Stimulated activated CD8-positive, alpha-beta memory T cell treated with anti-CD3 and anti-CD28 coated beads, Interleukin-7, amount 100 ng/mL, for 1 hour (primary cell): ENCODE measurements at places on chromosomes 4 and X.

DNA sequence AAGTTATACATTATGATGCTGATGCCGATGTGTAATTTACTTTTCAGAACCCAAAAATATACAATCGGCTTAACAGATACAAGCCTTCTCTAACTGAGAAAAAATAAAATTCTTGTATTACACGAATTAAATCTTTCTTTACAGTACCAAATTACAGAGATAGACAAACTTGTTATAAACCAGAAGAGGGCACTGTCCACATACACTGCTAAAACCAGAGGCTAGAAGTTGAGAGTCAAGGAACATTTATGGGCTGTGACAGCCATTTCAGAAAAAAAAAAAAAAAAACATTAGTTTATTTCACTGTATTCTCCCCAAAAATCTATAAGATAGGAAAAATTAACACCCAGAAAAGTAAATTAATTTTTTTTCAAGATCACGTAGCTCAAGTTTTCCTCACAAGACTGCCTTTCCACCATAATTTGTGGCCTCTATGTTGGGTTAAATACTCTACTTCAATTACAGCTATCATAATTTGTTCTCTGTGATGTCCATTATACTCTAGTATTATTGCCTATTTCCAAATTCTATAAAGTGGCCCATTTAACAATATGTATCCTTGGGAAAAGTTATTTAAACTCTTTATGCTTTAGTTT, 12.0 kb downstream of the EREG start:
- DNase-seq, result no peak

- no peak for DNase-seq
Measured at GRCh38 chrX:149987613-149988012, 49.3 kb upstream of the EOLA2 start.

DNA sequence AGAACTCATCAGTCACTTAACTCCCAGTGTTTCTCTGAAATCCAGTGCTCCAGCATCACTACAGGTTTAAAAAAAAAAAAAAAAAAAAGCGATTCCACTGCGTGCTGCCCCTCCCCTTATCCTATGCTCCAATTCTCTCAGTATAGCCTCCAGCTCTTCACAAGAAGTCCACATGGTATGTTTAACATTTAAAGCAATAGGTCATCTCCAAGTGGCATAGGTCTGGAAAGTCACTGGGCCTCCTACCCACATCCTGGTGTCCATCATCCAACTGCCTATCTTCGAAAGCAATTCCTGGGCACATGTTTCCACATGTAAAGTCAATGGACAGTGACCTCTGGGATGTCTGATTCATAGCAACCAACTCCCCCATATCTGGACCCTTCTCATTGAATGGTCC, 66.5 kb upstream of the MAP3K15 start:
- DNase-seq, result no peak

DNA sequence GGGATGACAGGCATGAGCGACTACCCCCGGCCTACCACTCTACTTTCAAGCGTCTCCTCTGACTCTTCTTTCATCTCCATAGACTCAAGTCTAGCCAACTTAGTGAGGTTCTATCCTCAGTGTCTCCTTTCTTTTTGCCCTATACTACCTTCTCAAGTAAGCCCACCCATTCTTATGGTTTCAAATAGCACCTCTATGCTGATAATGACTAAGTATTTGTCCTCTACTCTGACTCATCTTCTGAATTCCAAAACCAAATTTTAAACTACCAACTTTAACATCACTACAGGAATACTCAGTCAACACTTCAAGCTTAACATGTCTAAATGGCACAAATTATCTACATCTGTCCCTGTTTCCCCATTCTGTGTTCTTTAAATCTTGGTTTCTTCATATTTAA, 47.8 kb downstream of the ELF2 start:
- no peak for DNase-seq

- no peak for DNase-seq
Measured at GRCh38 chrX:10769696-10770619, 149.6 kb upstream of the MID1 start.

GRCh38 chrX:40952855-40953254, 132.4 kb upstream of the USP9X start:
- no peak for DNase-seq

DNA sequence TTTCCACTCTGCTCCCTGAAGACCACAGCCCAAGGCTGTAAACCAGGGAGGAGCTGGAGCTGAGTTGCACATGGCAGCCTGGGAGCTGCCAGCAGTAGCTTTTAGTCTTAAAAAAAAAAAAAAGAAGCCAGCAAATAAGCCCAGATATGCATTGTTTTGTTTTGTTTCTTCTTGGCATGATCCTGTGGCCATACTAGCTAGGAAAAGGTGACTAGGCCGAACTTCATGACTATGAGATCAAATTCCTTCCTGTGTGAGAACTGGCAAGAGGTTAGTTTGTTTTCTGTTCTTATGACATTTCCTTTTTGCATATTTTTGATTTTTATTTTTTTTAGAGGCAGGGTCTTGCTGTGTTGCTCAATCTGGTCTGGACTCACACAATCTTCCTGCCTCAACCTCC, 323.3 kb downstream of the DCTD start:
- DNase-seq, result no peak

- no peak for DNase-seq
Measured at GRCh38 chrX:103396186-103396585, 19.8 kb downstream of the BEX3 start.
